T-cell (primary cell): ENCODE measurements at places on chromosomes 3 and 15. TPM values are rescaled to one million over a fixed set of nuclear protein-coding genes. Genes with fewer than 3 reads are reported as not detected.
A peak's percentile ranks its signal among the peaks of the same experiment; 100 is the strongest.

DNA sequence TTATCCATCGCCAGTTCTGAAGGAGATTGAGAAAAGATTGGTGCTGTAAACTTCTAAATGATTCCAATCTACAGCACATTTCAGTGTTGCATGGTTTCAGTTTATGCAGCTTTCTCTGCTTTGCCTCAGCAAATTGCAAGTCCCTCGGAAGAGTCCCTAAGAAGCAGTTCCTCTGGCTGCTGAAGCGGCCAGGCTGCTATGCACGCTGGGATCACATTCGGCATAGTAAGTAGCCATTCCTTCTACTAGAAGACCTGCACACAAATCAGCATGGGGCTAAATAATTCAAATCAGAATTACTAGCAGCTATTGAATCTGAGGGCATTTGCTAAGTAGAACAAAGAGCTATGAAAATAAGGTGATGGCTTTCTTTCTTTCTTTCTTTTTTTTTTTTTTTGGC is 769.5 kb downstream of the AGBL1 start:
- DNase-seq = no peak
- H3K4me3 ChIP-seq = no peak overlapping the region
- no peaks in the 10 kb centered on the region for H3K36me3 ChIP-seq
- H3K27ac ChIP-seq = no peak overlapping the region
- peaks cover 3% of the 10 kb centered on the region for H3K27me3 ChIP-seq

DNA sequence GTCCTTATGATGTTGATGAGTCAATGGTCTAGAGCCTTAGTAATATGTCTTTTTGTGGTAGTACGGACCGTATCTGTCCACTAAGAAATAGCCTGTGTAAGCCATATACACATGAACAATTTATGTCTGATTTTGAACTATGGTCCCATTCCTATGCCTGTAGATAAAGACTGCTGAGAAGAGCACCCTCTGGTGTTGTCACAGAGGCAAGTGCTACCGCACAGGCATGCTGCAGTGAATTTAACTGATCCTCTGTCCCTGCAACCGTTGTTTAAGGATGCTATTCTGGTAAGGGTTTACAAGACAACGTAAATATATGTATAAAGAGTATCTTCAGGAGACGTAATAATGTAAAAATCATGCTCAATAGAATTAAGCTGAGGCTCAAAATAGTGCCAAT is 170.7 kb downstream of the UBE3A start:
- H3K27me3 ChIP-seq = no peaks in the 10 kb centered on the region
- no peaks in the 10 kb centered on the region for H3K4me1 ChIP-seq
- no peaks in the 10 kb centered on the region for H3K36me3 ChIP-seq
- DNase-seq = no peak

DNA sequence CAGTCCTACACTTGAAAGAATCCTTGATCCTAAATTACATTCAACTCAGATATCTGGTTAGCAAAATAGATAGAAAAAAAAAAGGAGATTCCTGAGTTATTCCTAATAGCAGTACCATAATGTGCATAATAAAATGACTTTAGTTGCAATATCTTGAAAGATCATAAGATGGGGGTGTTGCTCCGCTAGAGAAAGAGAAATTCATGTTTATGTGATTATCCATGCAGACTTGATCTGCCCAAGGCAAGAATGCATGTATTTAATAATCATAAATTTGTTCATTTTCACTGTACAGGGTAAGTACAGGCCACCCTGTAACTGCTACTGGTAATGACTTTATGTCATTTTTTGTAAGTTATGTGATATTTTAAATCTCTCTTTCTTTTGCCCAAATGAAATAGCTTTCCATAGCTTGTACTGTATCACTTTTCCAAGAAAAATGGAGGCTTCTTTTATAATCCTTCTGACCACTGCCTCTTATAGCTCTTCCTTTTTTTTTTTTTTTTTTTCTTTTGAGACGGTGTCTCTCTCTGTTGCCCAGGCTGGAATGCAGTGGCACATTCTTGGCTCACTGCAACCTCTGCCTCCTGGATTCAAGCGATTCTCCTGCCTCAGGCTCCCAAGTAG is 84.6 kb downstream of the HCN4 start:
- H3K27ac ChIP-seq = no peak overlapping the region
- H3K27me3 ChIP-seq = no peaks in the 10 kb centered on the region
- H3K36me3 ChIP-seq = no peaks in the 10 kb centered on the region
- H3K4me1 ChIP-seq = no peaks in the 10 kb centered on the region

DNA sequence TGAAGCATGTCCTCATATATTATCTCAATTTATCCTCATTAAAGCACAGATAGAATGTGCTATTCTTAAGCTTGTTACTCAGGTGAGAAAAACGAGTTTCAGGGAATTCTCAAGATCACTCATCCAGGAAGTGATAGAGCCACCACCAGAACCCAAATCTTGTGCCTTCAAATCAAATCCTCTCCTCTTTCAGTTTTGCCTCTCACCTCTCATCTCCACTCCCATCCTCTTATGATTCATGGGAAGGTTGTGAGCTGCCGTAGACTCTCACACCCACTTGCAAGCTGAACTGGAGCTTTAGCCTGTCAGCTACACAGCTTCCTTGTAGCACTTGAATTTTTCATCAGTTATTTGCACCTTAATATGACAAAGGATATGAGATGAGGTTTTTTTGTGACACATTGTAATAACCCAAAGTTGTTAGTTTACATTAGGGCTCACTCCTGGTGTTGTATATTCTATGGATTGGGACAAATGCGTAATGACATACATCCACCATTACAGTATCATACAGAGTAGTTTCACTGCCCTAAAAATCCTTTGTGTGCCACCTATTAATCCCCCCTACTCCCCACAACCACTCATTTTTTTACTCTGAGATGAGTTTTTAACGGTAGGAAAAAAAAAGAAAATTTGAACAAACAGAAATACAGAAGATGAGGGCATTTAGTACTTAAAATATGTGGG is 25.7 kb downstream of the GPR15 start:
- peak overlapping the region; percentile 67 for H3K27ac ChIP-seq
- no peaks in the 10 kb centered on the region for H3K4me1 ChIP-seq
- H3K4me3 ChIP-seq = no peak overlapping the region
- no peaks in the 10 kb centered on the region for H3K27me3 ChIP-seq
- DNase-seq = peak; percentile 57

- H3K4me1 ChIP-seq = peaks cover 27% of the 10 kb centered on the region
- no peak for DNase-seq
- H3K36me3 ChIP-seq = no peaks in the 10 kb centered on the region
- H3K27me3 ChIP-seq = no peaks in the 10 kb centered on the region
Measured at GRCh38 chr15:58770519-58770856, 614 bp upstream of the MINDY2 start.

GRCh38 chr3:25571285-25571684 is 93.4 kb downstream of the TOP2B start:
- no peak overlapping the region for H3K27ac ChIP-seq
- no peaks in the 10 kb centered on the region for H3K36me3 ChIP-seq
- H3K27me3 ChIP-seq = peaks cover 9% of the 10 kb centered on the region
- H3K4me3 ChIP-seq = no peak overlapping the region
- no peak for DNase-seq

Gene FBN1
- 1.2 TPM for total RNA-seq

Gene KLHL6
- 54.7 TPM for total RNA-seq

- DNase-seq = no peak
- no peak overlapping the region for H3K27ac ChIP-seq
- H3K36me3 ChIP-seq = no peaks in the 10 kb centered on the region
- H3K27me3 ChIP-seq = no peaks in the 10 kb centered on the region
Measured at GRCh38 chr3:127491323-127491722, 99.2 kb downstream of the TPRA1 start.

- H3K4me1 ChIP-seq = no peaks in the 10 kb centered on the region
- no peak for DNase-seq
- no peaks in the 10 kb centered on the region for H3K27me3 ChIP-seq
- H3K36me3 ChIP-seq = no peaks in the 10 kb centered on the region
Measured at GRCh38 chr3:118863731-118864322, 170.8 kb downstream of the IGSF11 start.

Gene KLHL40
- total RNA-seq = not detected

- no peaks in the 10 kb centered on the region for H3K4me1 ChIP-seq
- no peak overlapping the region for H3K4me3 ChIP-seq
- DNase-seq = no peak
Measured at GRCh38 chr3:149605902-149606301, 51.9 kb downstream of the WWTR1 start.

DNA sequence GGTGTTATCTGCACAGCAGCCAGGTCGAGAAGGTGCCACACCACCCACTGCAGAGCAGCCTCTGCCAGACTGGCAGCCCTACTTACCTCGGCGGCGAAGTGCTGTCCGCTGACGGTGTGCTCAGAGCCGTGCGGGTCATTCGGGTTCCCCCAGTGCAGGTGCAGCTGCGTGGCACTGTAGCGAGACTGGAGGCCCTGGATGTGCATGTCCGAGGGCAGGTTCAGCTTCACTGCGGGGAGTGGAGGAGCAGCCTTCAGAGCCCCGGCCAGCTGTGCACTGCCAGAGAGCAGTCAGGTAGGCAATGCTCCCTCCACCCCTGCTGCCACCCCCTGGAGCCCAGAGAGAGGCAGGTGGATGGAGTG is 36.3 kb downstream of the CA12 start:
- no peak overlapping the region for H3K27ac ChIP-seq
- no peaks in the 10 kb centered on the region for H3K27me3 ChIP-seq
- no peak overlapping the region for H3K4me3 ChIP-seq

DNA sequence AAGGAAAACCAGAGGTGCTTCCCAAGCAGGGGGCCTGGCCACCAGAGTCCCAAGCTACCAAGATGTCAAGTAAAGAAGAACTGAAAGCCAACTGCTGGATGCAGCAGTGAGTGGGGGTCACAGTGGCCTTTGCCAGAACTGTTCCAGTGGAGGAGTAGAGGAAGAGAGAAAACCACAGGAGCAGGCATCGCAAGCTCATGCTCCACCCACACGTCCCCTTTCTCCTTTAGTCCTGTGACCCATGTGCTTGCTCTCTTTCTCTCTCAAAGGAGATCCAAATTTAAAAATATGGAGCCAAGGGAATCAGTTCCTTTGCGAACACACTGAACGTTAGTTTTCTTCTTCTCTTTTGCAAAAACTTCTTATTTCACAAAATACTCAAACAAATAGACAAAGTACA is 12.4 kb upstream of the ABHD2 start:
- no peaks in the 10 kb centered on the region for H3K4me1 ChIP-seq
- H3K27me3 ChIP-seq = no peaks in the 10 kb centered on the region
- H3K27ac ChIP-seq = no peak overlapping the region
- H3K4me3 ChIP-seq = no peak overlapping the region

GRCh38 chr15:90869140-90869541 is 753 bp downstream of the FURIN start:
- peak overlapping the region; percentile 17 for H3K27ac ChIP-seq
- H3K4me1 ChIP-seq = peaks cover 11% of the 10 kb centered on the region
- no peaks in the 10 kb centered on the region for H3K27me3 ChIP-seq
- H3K4me3 ChIP-seq = no peak overlapping the region

- no peak overlapping the region for H3K27ac ChIP-seq
- no peaks in the 10 kb centered on the region for H3K27me3 ChIP-seq
- no peak for DNase-seq
- H3K4me3 ChIP-seq = no peak overlapping the region
- no peaks in the 10 kb centered on the region for H3K36me3 ChIP-seq
Measured at GRCh38 chr3:169310184-169310939, 353.1 kb downstream of the MECOM start.

GRCh38 chr15:40353697-40354096 is 2.9 kb downstream of the PHGR1 start:
- DNase-seq = no peak
- H3K4me1 ChIP-seq = peaks cover 14% of the 10 kb centered on the region
- H3K27ac ChIP-seq = no peak overlapping the region
- no peak overlapping the region for H3K4me3 ChIP-seq
- no peaks in the 10 kb centered on the region for H3K36me3 ChIP-seq
- H3K27me3 ChIP-seq = no peaks in the 10 kb centered on the region

Gene FSIP1
- 0.92 TPM for total RNA-seq

DNA sequence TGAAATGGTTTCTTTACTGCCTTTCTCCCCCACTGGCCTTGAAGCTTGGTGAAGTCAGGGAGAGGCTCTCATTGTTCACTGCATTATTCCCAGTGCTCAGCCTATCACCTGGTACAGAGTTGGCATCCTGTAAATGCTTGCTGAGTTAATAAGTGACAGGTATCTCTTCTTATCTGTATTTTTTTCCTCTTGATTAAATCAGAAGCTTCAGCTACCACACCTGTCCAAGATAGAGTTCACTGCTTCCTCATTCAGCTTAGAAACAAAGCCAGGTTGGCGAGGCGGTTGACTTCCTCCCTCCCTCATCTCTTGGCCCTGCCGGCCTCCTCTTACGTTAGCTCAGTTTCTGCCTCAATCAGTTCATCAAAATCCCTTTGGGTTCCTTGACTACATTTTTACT is 142.8 kb downstream of the LIPC start:
- H3K27me3 ChIP-seq = no peaks in the 10 kb centered on the region
- no peak for DNase-seq
- H3K36me3 ChIP-seq = no peaks in the 10 kb centered on the region
- H3K4me3 ChIP-seq = no peak overlapping the region

DNA sequence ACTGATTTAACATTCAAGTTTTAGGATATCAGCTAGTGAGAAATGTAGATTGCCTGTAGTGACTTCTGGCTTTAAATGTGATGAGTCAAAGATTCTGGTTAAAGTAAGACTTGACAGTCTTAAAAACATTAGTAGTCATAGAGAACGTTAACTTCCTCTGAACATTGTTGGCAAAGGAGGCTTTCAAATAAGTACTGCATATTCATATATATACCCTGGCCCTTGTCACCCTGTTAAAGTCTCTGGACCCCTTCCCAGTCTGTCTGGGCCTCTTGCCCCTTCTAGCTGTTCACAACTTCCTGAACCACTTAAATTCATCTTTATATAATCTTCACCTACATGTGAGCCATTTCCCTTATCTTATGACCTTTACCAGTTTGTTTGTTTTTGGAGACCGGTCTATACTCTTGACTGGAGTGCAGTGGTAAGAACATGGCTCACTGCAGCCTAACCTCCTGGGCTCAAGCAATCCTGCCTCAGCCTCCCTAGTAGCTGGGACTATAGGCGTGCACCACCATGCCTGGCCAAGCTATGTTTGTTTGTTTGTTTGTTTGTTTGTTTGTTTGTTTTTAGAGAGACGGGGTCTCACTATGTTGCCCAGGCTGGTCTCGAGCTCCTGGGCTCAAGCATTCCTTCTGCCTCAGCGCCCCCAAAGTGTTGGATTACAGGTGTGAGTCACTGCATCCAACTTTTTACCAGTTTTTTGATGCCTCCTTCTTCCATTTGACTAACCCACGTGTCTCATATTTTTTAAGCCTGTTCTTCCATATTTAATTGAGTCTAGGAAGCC is 64.4 kb upstream of the CRTC3 start:
- no peaks in the 10 kb centered on the region for H3K4me1 ChIP-seq
- no peaks in the 10 kb centered on the region for H3K27me3 ChIP-seq
- peaks cover 68% of the 10 kb centered on the region for H3K36me3 ChIP-seq
- DNase-seq = no peak

Gene CLEC3B
- total RNA-seq = 0.65 TPM

Gene SFMBT1
- 42.7 TPM for total RNA-seq
